ENCODE measurements at places on chromosomes 5 and 9.

- no peak for DNase-seq
These were observed 53.1 kb downstream of the SHB start for GRCh38 chr9:38015906-38016305.

GRCh38 chr5:59685191-59685530 lies 208.4 kb downstream of the PDE4D start:
- DNase-seq: no peak

- no peak for DNase-seq
These were observed 97.5 kb downstream of the MARCHF11 start for GRCh38 chr5:16082053-16082452.

GRCh38 chr5:84287951-84288350 lies 96.7 kb downstream of the EDIL3 start:
- DNase-seq: no peak

- DNase-seq: no peak
These were observed 5.7 kb downstream of the WDR41 start for GRCh38 chr5:77486344-77486962.

DNA sequence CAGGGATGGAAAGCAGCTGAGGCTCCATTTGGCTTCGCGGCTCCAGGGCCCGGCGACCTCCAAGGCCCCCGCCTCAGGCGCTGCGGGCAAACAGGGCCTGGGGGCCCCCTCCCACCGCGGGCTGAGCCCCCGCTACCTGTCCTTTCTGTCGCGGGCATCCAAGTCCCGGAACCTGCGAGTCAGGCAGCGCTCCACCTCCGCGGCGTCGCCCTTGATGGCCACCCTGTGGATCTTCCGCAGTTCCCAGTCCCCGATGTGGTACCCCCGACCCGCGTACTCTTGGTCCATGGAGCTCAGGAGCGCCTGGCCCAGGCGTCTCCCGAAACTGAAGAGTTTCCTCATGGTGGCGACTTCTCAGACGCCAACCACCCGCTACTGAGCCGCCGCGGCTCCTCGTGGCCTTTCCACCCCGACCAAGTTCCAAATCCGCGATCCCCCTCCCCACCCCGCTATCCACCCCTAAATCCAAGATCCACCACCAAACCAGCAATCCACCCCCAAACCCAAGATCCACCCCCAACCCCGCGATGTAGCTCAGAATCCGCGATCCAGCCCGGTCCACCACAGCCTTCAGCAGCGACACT lies 86.5 kb upstream of the CCDC180 start:
- DNase-seq: no peak

GRCh38 chr5:12848709-12849108 lies 944.5 kb upstream of the CTNND2 start:
- no peak for DNase-seq

- peak; percentile 44 for DNase-seq
These were observed 48.1 kb downstream of the POC5 start for GRCh38 chr5:75668977-75669689.

GRCh38 chr9:126428534-126429175 lies 102.0 kb downstream of the MVB12B start:
- no peak for DNase-seq

- DNase-seq: no peak
These were observed 21.0 kb downstream of the STOM start for GRCh38 chr9:121349009-121349408.

GRCh38 chr9:38065369-38066075 lies 3.5 kb downstream of the SHB start:
- DNase-seq: no peak

DNA sequence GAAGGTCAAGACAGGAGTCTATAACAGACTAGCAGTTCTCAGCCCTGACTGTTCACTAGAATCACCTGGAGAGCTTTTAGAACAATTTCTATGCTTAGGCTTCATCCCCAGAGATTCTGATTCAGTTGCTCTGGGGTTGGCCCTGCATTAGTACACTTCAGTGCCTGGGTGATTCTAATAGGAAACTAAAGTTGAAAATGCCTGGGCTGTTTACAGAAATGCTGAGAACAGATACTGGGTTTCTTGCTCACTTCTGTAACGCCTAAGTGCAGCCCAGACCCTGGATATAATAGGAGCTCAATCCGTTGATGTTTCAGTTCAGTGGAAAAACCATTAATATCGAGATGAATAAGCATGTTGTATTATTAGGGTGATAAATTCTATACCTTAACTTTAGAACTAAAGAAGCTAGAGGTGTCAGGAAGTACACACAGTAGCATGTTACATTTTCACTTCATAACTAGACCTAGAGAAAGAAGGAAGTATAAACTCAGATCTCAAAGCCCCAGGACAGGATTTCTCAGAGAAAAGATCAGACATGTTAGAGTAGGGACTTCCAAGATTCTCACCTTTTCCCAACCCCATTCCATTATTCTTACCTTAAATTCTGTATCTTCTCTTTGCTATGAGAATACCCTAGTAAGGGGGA lies 20.4 kb downstream of the HAVCR2 start:
- no peak for DNase-seq

GRCh38 chr5:121913418-121913817 lies 48.4 kb upstream of the SRFBP1 start:
- DNase-seq: no peak

- no peak for DNase-seq
These were observed 118.6 kb downstream of the SEMA6A start for GRCh38 chr5:116456036-116456435.

- DNase-seq: no peak
These were observed 422.9 kb downstream of the EBF1 start for GRCh38 chr5:158676642-158677469.

DNA sequence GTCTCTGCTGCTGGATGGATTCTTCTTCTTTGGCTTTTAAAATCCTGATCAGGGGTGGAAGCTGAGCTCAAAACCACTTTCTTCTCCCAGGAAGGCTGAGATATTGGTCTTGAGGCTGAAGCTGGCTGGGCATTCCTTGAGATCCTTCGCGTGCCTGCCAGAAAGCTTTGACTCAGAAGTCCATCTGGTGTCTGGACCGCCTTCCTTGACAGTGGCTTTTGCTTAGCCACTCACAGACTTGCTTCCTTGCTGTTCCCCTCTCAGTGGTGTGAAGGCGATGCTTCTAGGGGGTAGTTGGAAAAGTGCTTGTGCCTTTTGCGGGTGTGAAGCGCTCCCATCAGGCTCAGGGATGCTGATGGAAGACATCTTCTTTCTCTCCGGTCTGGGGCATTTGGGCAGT lies 45.9 kb downstream of the RGS3 start:
- no peak for DNase-seq

GRCh38 chr5:56211298-56211865 lies 21.7 kb downstream of the ANKRD55 start:
- DNase-seq: no peak

- DNase-seq: peak; percentile 23
These were observed 196.2 kb downstream of the DTWD2 start for GRCh38 chr5:118791926-118792734.

DNA sequence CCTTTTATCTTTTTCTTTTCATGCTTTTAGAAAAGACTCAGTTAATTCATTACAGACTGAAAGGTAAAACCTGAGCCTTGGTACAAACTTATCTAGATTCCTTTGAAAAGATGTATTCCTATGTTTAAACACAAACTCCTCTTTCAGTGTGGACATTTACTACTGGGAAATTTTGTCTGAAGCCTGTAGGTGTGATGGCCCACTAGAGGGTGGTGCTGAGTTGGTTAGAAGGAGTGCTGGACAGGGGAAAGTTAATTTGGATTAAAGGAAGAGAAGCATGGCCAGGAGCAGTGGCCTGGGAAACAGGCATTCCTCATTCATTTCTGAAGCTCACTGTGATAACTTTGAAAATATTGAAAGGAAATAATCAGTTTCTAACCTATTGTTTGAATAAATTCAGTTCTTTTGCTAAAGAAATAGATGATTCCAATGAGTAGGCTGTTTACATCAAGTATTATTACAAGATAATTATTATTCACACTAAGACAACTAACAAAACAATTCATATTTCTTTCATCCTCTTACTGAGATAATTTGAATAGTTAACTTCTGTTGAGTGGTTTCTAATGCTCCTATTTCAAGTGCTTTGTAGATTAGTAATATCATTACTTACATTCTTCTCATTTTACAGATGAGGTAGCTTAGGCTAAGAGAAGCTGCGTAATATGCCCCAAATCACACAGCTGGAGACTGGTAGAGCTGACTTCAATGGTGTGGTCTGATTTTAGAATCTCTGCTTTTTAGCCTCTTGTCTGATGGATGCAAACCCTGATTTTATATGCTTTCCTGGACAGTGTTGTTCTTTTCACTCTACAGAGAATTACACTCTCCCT lies 150.9 kb downstream of the ADGRV1 start:
- DNase-seq: no peak

DNA sequence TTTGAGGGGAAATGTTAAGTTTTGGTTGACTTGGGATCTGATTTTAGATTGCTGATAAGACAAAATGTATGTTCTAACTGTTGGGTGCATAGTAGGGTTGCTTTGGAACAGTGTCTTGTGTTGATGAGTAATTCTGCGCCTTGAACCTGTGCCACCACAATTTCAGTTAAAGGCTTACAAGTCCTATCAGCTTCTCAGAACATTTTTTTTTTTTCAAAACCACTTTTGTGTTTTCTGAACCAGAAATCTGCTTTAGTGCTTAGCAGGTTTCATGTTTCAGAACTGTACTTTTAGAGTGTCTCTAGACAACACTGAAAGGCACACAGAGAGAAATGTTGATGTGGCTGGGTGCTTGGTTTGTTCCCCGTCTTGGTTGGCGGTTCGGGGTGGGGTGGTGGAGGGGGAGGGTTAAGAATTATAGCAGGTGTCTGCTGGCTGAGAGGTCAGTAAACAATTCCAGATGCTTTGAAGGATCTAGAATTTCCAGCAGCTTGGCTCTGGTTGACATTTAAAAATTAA lies 84.6 kb downstream of the ANKRD55 start:
- DNase-seq: peak; percentile 35

DNA sequence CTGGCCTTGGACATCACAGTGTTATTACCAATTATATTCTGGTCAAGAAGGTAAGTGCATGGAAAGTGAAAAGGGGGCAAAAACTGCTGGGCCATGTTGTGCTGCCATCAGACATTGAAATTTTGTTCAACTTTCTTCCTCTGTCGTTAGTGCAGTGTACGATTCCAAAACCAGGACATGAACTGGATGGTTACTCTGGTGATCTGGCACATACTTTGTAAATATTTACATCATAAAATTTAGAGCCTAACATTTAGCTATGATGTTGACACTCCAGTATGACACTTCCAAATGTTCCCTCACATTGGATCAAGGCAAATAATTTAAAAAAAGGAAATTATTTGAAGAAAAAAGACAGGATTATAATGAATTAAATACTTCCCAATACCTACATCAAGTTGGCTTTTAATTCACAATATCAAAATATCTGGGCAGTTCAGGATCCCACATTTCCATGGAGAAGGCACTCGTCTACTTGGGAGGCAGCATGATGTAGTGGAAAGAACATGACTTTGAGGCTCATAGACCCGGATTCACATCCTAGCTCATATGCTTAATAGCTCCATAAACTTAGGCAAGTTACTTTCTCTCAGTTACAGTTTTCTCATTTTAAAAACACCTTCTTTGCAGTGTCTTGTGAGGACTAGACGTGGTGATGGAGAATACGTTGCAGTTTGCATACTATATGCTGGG lies 342.5 kb upstream of the MPDZ start:
- no peak for DNase-seq

GRCh38 chr5:111731638-111732037 lies 25.4 kb downstream of the NREP start:
- no peak for DNase-seq

- DNase-seq: no peak
These were observed 136.6 kb downstream of the PAX5 start for GRCh38 chr9:36897478-36897877.

- DNase-seq: no peak
These were observed 31.6 kb downstream of the ADRA1B start for GRCh38 chr5:159947708-159948358.

DNA sequence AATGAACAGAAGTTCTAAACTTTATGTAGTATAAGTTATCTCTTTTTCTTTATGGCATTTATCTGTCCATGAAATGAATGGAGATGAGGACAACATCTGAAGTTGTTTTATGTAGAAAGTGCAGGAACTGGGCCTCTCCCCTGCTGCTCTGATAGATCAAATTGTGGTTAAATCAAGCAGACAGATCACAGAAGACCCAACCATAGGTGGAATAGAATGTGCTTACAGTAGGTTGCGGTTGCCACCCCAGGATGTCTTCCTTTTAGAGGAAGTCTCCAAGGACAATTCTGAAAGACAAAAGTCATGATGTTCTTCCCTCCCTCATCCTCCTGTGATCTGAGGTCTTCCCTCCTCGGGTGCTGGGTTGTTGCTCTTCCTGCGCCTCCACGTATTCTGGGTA lies 12.9 kb downstream of the RASGRF2 start:
- peak; percentile 23 for DNase-seq

GRCh38 chr5:138724470-138725146 lies 28.6 kb upstream of the CTNNA1 start:
- DNase-seq: peak; percentile 10

DNA sequence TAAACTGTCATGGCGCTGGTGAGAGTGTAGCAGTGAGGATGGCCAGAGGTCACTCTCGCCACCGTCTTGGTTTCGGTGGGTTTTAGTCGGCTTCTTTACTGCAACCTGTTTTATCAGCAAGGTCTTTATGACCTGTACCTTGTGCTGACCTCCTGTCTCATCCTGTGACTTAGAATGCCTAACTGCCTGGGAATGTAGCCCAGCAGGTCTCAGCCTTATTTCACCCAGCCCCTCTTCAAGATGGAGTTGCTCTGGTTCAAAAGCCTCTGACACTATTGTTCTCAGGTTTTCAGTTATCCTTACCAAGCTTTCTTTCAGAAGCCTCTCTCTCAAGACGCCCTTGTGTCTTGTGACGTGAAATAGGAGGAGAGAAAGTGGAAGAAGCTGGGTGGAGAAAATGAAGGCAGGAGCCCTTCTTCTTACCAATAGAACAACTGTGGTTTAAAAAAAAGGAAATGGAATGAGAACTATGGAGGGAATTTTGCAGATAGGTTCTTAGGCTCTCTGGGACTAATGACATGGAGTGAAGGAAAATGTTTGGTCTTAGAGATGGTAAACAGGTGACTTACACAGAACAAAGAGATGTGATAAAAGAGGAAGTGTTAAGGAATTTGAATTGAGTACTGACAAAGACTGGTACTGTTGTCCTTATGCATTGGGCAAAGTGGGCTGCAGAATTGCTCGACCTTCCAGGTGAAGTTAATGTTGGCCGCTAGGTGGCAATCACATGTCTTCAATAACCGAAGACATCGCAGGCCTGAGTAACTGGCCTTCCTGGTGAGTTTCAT lies 133.3 kb upstream of the RAI14 start:
- peak; percentile 56 for DNase-seq

DNA sequence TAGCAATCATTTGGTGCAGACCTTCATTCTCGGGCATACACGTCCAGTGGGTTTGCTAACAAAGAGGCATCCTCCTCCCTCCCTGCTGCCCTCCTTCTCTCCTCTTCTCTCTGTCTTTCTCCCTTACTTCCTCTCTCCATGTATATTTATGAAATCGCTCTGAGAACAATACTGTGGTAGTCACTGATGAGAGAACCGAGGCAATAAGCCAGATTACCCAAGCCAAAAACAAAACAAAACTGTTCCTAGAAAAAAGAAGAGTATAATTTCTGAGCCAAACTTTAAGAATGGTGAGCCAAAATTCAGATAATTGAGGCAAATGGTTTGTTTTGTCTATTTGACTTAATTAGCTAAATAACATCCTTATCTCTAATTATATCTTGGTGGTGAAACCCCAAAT lies 15.8 kb upstream of the HMHB1 start:
- DNase-seq: no peak

GRCh38 chr9:112285056-112285455 lies 48.4 kb downstream of the PTBP3 start:
- no peak for DNase-seq

GRCh38 chr9:77016121-77016525 lies 3.3 kb upstream of the FOXB2 start:
- DNase-seq: no peak
